ENCODE measurements at places on chromosomes 11 and 22. TPM values are rescaled to one million over a fixed set of nuclear protein-coding genes. Genes with fewer than 3 reads are reported as not detected.

The TSSK2 gene
- total RNA-seq, result not detected

The ACTN3 gene
- total RNA-seq, result 0.05 TPM

The MS4A6E gene
- 0.57 TPM for total RNA-seq

The TSGA10IP gene
- total RNA-seq, result 0.09 TPM

The SPECC1L gene
- total RNA-seq, result 20.5 TPM

The CATSPER1 gene
- 0.14 TPM for total RNA-seq

The SAA4 gene
- 0.61 TPM for total RNA-seq

The SMTNL1 gene
- total RNA-seq, result 0.05 TPM

The CYTH4 gene
- 24.7 TPM for total RNA-seq

The OR52M1 gene
- not detected for total RNA-seq

The OR6Q1 gene
- not detected for total RNA-seq

The OR4D6 gene
- not detected for total RNA-seq

The MMP7 gene
- 3.3 TPM for total RNA-seq

The VWA5A gene
- 6.0 TPM for total RNA-seq

The HPS4 gene
- 20.6 TPM for total RNA-seq

The FGF4 gene
- 0.09 TPM for total RNA-seq

The MEI1 gene
- total RNA-seq, result 9.2 TPM

The C11orf42 gene
- not detected for total RNA-seq

The LBHD1 gene
- 4.0 TPM for total RNA-seq

The LARGE2 gene
- 3.5 TPM for total RNA-seq

The C11orf24 gene
- total RNA-seq, result 5.9 TPM

The DGAT2 gene
- total RNA-seq, result 8.5 TPM

The PPM1F gene
- total RNA-seq, result 13.0 TPM

The XNDC1N gene
- total RNA-seq, result 6.9 TPM
